ENCODE measurements at places on chromosomes 5 and 9.
A peak's percentile ranks its signal among the peaks of the same experiment; 100 is the strongest.

GRCh38 chr5:130198927-130199326, 294.7 kb downstream of the CHSY3 start:
- no peak for DNase-seq

DNA sequence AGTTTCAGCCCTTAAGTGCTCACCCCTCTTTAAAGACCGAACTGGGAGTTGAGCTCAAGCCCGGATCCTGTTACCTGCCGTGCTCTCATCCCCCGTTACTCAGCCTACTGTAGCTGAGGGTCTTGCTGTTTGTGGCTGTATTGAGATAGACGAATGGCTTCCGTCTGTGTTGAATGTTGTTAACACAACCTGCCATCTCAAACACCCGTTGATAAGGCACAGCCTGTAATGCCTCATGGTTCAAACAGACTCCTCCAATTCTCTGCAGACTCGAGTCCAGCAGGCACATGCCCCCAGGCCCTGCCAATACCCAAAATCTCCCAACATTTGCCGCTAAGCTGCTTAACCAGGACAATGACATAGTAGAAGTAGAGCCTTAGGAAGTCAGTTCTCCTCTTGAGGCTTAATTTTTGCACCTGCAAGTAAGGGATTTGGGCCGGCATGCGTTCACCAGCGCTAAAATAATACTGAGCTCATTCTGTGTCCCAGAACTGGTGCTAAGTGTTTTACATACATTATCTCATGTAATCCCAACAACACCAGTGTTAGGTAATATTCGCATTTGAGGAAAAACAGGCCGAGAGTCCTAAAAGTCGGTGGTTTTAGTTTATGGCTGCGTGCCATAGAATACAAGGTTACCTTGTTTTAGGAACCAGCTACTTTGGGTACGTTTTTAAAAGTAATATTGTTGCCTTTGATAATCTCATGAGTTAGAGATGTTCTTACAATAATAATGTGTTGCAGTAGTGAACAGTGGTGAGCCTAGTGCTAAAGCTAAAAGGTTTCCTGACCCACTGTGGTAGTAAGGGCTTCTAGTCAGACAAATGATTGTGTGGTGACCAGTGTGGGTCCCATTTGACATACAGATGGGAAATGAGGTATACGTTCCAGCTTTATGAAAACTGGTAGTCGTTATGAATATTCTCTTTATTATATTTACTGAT, 1.5 kb upstream of the RFX3 start:
- DNase-seq: peak; percentile 47

- DNase-seq: no peak
Observed at GRCh38 chr5:134132372-134133187, 18.1 kb downstream of the TCF7 start.

DNA sequence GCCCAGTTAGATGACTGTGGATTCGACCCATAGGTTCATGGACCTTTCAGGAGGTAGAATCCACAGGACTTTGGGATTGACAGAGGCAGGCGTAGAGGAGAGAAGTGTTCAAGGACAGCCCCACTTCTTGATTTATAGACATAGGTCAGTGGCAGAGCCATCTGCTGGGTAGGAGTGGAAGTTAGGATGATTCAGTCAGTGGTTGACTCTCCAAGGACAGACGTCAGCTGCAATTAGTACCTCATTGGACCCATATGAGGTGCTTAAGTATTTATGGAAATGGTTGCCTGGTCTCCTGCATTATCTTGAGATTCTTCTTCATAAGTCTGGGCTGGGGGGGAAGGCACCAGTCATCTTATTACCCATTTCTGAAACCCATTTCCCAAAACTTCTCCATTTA, 70.9 kb downstream of the SH3RF2 start:
- peak; percentile 43 for DNase-seq

DNA sequence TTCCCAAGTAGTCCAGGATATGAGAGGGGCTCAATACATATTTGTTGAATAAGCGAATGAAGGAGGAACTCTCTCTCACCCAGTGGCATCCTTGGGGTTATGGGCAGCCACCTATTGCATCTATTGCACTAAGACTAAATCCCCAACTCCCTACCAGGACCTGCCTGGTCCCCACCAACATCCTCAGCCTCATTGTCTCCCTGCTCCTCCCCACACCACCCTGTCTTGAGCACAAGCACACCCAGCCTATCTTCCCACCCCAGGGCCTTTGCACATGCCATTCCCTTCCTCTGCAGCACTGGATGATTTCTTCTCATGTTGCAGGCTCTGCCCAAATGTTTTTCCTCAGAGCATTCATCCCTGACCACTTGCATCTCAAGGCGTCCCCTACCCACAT, 133.8 kb downstream of the BARX1 start:
- no peak for DNase-seq

DNA sequence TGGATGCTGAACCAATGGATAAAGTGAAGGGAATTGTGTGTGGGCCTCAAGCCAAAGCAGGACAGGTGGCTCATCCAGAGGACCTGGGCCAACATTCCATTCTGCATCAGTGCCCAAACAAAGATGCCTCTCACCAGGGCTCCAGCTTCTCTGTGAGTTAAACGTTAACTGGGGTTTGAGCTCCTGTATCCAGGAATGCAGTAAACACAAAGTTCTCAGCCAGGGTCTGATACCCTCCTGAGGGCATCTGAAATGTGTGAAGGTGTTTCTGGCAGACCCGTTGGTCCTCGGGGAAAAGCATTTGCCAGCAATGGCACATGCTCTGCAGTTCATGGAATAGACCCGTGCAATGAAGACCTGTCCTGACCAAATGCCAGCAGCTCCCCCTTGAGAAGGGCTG, 33.9 kb upstream of the AOPEP start:
- DNase-seq: no peak

- DNase-seq: peak; percentile 44
Observed at GRCh38 chr5:89535411-89535810, 652.4 kb upstream of the MEF2C start.

DNA sequence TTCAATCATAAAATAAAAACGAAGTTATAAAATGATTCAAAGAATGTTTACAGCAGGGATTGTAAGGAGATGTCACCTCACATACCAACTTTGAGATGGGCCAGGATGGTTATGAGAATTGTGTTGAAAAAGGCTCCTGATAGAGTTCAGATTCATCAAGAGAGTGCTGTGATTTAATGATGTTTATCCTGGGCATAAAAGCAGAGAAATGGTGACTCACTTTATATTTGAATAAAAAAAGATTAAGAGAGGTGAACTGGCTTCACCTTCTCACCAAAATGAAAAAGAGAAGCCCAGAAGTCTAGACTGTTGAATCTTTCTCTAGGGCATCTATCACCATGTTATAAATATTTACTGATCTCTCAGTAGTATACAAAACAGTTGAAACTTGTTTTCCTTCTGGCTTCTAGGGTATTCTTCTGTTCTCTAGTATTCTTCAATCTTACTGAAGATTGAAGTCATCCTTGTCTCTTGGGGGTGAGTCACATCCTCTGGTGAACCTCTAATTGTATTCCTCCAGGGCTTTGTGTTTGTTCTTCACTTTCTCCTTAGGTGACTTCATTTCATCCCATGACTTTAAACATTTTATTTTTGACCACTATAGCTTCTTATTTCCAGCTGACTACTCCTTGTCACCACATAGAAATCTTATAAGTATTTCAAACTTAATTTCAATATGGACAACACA, 1237.3 kb upstream of the C9orf72 start:
- DNase-seq: no peak

GRCh38 chr5:163381832-163382231, 55.6 kb upstream of the CCNG1 start:
- DNase-seq: no peak

DNA sequence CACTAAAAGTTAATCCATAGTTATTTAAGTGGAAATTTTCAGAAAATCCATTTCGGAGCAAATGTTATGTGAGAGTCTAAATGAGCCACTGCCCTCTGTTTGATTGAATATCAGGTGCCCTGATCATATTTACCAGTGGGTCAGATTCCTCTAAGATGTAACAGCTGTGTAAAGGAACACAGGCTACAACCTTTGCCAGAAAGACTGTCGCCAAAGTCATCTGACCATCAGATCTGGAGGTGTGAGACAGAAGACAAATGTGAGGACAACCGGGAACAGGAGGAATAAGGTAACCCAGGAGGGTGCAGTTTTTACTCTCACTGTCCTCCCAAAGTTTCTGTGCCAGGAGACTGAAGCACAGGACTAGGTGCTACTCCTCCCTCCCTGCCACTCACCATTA, 90.8 kb downstream of the CAAP1 start:
- no peak for DNase-seq

- no peak for DNase-seq
Observed at GRCh38 chr5:3142261-3143027, 391.0 kb upstream of the IRX2 start.

DNA sequence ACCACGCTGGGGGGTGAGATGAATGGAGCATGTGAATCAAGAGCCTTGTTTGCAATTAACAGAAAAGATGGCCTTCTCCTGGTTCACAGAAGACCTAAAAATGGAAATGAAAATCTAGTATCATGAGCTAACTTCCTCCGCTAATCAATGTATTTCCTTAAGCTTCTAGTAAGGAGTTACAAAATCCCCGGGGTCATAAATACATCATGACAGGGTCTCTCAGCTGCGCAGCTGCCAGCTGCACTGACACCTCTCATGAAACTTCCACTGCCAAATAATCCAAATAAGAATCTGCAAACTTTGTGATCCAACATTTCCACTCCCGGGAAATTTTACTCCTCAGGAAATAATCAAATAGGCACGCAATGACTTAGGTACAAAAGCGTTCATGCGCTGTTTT, 11.9 kb downstream of the MYO10 start:
- no peak for DNase-seq

- DNase-seq: no peak
Observed at GRCh38 chr5:142179776-142180387, 71.3 kb downstream of the NDFIP1 start.

GRCh38 chr9:107239474-107239873, 43.6 kb upstream of the RAD23B start:
- peak; percentile 21 for DNase-seq

DNA sequence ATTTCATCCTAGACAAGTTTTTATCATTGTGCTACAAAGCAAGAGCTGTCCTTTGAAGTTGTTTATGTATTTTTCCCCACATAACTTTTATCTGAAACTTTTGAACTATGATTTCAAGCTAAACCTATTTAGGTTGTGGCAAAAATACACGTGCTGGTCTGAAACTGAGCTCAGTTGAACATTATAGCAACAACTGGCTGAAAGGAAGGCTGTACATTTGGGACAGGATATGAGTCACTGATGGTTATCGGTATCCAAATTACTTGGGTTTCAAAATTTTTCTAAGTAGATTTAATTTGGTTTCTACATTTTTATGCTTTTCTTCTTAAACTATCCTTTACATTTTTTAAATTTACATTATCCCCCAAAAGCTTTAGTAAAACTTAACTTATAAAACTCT, 627.3 kb upstream of the NUDT12 start:
- no peak for DNase-seq

DNA sequence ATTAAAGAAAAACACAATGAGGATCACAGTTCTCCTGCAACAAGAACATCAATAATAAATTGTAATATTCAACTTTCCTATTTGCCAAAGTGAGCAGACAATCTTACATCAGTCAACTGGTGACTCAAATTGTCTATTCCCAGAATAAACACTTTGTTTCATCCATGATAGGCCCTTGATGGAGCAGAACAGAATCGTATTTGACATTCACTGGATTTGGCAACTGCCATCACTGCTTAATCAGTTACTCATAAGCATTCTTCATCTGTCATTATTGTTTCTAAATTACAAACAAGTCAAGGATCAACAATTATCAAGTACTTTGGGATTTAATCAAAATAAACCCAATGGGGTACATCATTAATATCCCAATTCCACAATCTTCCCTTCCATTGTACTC, 398.4 kb downstream of the GABRG2 start:
- DNase-seq: no peak

GRCh38 chr5:1734271-1734907, 65.2 kb downstream of the MRPL36 start:
- no peak for DNase-seq

DNA sequence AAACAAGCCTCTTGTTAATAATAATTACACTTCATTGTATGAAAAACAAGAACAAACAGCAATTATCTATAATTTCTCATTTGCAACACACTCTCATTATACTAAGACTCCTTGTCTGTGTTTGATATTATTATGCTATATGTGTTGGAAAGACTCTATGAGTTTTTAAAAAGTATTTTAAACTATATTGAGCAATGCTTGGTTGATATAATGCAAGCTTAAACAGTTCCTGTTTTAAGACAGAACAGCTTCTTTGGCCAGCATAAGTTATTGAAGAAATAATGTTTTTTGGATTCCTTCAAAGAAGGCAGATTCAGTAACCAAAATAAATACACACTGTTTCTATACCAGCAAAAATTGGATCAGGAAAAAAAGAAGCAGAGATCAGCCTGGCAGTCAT, 871.4 kb downstream of the MAT2B start:
- peak; percentile 52 for DNase-seq

- DNase-seq: no peak
Observed at GRCh38 chr9:92895812-92896436, 18.1 kb upstream of the ZNF484 start.

- DNase-seq: no peak
Observed at GRCh38 chr5:141567513-141568117, 51.2 kb downstream of the DIAPH1 start.

DNA sequence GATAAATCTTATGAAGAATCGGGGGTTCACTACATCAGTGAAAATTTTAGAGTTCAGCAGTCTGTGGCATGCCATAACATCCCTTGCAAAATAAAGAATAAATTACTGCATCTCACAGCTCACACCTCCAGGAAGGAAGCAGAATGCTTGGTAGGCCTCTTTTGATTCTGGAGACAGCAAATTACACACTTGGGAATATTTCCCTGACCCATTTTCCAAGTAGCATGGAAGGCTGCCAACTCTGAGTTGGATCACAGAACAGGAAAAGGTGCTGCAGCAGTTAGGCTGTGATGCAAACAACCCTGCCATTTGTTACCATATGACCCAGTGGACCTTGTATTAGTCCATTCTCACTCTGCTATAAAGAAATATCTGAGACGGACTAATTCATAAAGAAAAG, 293.5 kb downstream of the ASTN2 start:
- DNase-seq: no peak

DNA sequence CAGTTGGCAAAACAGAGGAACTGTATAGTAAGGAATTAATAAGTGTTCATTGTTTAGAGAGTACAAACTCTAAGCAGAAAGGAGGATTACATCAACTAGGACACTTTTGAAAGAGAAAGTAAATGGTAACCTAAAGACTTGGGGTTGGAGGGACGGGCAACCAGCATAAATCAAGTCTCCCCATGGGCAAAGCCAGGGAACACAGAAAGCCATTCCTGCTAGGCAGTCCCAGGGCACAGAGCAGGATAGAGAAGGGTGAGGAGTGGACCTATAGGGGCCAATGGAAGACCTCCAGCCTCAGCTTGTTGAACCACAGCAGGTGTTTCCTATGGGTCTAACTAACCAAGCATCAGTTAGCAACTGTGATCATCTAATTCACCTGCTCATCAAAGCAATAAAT, 9.2 kb upstream of the ERAP1 start:
- peak; percentile 33 for DNase-seq

DNA sequence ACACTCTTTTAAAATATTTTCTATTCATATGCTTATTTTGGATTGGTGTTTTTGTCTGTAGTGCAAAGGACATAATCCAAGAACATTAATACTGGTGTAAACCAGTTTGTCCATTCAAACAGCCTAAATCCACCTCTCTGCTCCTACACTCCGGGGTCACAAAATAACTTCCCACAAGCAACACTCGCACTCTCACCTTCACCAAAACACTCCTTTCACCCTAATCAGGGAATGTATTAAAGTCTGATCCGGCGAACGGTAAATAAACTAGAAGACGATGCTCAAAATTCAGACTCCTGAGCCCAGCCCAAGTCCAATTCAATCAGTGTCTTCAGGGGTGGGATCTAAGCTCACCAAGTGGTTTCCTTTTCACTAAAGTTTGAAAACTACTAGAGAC, 649 bp downstream of the AP3B1 start:
- no peak for DNase-seq

GRCh38 chr5:93603793-93604643, 21.0 kb downstream of the NR2F1 start:
- no peak for DNase-seq
